NCI-H774 (cell line): ENCODE measurements at places on chromosomes 1 and 21.

DNA sequence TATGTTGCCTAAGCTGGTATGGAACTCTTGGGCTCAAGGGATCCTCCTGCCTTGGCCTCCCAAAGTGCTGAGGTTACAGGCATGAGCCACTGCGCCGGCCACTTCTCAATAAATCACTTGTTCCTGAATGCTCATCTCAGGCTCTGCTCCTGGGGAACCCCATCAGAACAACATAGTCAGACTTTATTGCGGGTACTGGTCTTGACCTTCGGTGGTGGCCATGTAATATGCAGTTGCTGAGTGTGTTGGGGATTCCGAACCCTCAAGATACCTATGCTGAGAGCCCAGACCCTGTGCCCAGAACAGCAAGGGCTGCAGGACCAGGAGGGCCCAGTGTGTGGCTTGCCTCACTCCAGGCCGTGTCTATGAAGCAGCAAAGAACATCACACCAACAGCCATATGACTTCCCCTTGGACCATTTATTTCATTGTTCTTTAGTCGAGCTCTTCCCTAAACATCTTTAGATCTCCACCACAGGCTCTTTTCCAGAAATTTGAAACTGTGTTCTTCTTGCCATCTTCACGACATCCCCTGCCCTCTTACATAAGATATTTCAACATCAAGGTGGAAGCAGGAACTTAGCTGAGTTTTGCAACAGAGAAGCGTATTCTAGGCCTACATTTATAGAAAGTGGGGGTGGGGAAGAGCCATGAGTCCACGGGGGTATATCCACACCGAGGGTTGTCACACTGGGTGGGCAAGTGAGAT, 12.7 kb upstream of the SDHB start:
- no peak for DNase-seq

GRCh38 chr1:32172621-32173245, 6.7 kb upstream of the TXLNA start:
- DNase-seq, result no peak

DNA sequence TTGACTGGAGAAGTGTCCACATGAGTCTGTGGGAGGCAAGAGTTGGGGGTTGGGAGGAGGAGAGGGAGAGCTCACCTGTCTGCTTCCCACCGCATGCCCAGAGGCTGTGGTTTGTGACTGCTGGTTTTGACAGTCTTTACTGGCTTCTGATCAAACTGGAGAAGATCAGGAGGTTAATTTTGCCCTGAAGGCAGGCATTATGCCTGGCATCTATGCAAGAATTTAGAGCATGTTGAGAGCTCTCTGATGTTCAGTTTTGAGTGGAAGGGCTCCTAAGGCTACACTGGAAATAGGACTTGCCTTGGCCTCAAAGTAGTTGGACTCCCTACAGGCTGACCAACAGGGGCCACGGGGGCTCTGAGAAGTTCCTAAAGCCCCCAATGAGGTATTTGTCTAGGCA, 101.6 kb downstream of the TLR5 start:
- no peak for DNase-seq

DNA sequence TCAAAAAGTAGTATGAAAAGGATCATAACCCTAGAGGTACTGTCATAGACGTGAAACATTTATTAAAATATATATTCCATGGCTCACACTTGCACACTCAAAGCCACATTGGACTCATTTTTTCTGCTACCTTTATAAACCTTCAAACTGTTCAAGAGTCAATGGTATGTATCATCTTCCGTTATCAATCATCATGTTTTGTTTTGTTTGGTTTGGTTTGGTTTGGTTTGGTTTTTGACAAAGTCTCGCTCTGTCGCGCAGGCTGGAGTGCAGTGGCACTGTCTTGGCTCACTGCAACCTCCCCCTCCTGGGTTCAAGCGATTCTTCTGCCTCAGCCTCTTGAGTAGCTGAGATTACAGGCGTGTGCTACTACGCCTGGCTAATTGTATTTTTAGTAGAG, 1.8 kb downstream of the IFNAR2 start:
- no peak for DNase-seq

GRCh38 chr1:204714861-204715511, 29.4 kb upstream of the LRRN2 start:
- no peak for DNase-seq

- DNase-seq, result no peak
These were observed 54.5 kb upstream of the PPM1J start for GRCh38 chr1:112769611-112770010.

GRCh38 chr21:39037807-39038405, 145.3 kb downstream of the PSMG1 start:
- no peak for DNase-seq

DNA sequence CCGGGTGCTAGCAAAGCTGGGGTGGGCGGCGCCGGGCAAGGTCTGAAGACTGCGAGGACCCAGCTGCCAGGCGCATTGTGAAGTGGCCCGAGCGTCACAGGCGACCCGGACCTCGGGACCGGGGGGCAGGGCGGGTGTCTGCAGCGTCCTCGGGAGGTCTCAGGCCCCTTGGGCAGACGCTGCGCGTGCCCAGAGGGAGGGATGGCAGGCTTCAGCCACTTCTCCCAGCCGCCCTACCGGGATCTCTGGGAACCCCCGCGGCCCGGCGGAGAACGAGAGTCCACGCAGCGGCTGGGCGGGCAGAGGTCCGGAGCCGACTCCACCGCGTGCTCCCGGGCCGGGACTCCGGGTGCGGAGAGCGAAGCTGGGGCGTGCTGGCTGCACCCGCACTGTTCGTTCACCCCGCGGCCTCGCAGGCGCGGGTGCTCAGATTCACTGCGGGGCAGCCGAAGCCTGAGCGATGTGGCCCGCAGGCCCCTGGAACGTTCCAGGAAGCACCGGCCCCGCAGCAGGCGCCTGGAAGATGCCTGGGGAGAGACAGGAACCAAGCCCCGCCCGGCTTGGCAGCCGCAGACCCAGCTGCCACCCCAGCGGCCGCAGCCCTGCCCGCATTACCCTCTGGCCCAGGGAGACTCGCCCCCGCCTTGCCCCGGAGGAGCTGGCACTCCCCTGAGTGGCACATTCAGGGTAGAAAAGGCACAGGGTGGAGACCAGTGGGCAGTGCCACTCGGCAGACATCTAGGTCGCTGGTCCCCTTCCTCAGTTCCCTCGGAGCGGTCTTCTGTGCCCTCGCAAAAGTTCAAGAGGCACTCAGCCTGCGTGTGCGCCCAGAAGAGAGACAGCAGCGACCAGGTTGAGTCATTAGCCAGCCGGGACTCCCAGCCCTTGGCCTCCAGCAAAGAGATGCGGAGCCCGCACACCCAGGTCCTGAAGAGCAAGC, at the start of gene CCDC185:
CCDC185 (plus strand) TSS at position 141 of the 940 bp plus-strand sequence; CDS start at position 202, 61 bp downstream.
- peak; percentile 29 for DNase-seq

DNA sequence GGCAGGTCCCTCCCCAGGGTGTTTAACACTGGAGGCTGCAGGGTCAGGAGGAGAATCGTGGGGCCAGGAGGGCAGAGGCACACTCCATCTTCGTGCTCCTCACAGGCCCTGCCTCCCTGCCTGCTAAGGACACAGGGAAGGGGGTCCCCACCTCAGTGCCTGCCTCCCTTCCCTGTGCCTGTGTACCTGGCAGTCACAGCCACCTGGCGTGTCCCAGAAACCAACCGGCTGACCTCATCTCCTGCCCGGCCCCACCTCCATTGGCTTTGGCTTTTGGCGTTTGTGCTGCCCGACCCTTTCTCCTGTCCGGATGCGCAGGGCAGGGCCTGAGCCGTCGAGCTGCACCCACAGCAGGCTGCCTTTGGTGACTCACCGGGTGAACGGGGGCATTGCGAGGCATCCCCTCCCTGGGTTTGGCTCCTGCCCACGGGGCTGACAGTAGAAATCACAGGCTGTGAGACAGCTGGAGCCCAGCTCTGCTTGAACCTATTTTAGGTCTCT, 623 bp upstream of the BGLAP start:
- DNase-seq, result no peak

DNA sequence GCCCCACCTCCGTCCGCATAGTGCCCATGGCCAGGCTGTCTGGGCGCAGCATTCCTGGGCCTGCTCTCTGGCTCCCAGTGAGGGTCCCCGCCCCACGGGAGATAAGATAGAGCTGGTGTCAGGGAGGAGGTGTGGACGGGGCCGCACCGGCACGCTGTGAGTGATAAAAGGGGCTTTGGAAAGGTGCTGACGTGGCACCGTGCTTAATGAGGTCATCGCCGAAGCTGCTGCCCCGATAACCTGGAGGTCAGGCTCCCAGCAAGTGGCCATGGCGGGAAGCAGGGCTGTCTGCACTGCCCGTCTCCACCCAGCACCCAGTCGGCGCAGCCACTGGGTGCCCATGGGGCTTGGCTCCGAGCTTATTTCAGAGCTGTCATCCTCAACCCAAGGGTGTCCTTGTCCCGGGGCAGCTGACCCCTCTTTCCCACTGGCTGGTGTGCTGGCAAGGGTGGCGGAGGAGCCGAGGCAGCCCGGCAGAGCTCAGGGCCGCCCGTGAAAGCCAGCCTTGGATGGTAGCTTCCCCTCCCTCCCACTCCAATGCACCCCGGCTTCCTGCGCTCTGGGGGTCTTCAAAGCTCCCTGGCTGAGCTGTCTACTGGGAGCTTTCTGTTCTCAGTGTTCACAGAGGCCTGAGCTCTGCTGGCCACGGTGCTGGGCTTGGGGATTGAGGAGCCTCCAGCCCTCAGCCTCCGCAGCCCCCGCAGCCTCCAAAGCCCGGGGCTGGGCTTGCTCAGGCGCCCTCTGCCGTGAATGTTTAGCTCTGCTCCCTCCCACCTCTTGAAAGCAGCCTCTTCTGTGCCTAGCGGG, 105.1 kb upstream of the ARHGEF16 start:
- DNase-seq, result no peak

GRCh38 chr1:4063516-4063915, 163.4 kb upstream of the C1orf174 start:
- DNase-seq, result no peak

GRCh38 chr1:227782226-227782625, 33.2 kb upstream of the PRSS38 start:
- no peak for DNase-seq

GRCh38 chr1:70383483-70383882, 27.6 kb upstream of the CTH start:
- no peak for DNase-seq

DNA sequence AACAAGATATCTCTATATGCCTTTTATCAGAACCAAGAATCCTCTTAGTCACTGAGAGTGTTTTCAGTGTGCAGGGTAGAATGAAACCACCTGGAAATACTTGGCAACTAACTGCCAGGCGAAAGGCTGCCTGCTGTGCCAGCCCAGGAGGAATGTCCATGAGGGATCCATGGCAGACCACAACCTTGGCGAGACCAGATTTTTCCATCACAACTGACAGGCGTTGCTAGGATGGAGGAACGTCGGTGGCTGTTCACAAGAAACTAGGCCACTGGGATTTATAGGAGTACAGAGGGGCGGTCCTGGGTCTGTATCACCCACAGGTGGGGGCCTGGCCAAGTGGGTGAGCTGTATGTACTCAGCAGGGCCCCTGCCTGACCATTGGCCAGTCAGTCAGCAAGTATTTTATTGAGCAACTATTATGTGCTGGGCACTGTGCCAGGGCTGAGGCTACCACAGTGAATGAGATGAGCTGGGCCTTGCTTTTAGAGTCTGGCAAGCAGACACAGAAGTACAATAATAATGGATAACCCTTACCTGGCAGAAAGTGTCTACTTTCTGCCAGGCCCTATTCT, 199.4 kb downstream of the FOXD2 start:
- no peak for DNase-seq

DNA sequence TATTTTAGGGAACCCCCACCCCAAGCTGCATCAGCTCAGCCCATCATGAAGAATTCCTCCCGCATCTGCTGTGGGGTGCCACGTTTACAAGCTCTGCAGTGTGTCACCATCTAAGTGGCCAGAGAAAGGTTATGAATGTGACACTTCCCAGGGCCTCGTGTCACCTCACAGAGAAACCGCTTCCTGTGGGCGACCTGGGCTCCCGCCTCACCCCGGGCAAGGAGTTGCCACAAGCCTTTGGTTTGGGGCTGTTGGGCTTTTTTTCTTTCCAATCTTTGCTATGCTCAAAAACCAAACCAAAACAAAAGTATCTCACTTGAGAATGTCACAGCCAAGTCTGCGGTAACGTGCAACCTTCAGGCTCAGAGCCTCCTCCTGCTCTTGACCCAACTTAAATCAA, 82.1 kb upstream of the ARHGEF16 start:
- DNase-seq, result no peak

DNA sequence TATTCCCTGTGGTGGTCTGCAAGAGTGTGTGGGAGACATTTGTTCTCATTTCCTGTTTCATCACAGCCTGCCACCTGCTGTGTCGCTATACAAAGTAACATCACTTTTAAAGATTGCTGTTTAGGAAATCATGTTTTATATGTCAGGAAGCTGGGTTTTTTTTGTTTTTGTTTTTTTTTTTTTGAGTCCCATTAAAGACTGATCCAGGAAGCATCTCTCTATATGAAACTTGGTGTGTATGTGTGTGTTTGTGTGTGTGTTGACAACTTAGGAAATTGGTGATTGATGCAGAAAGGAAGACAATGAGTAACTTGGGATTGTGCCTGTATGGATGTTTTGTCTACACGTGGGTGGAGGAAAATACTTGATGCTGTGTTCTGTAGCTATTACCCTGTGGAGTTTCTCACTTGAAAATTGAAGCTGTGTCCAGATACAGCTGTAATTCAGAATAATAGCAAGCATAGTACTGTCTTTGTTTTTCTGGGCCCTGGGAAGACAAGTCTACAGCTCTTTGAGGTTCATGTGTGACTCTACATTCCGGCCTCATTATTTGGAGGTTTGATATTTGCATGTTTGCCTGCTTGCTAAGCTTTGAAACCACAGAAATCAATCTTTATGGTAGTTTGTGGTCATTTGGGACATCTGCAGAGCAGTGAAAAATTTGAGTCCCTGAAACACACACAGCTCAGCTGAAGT, 47.9 kb downstream of the LAMC1 start:
- no peak for DNase-seq

DNA sequence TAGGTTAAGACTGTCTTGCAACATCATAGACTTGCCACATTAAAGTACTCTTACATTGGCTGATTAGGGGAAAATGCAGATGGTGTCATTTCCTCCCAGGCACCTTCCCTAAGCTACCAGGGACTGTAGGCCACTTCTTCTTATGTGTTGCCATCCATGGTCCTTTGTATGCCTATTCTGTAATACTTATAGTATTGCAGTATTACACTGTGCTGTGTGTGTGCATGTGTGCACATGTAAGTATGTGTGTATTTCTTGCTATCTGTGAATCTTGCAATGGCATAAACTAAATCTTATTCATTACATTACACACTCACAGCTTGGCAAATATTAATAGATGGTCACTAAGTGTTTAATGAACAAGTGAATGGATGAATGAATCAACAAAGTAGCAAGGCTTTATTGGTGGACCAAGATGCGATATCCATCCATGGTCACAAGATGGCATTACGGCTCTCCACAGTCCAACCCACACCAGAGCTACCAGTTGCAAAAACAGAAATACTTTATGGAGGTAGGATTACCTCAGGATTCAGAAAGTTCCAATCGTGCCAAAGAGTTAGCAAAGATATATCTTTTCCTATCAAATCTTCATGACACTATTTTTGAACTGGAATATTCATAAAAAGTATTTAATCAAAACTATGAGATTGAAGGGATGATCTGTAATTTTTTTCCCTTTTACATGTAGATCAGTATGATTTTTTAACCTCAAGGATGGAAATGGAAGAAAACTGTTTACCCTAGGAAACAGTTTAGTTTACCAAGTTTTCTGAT, 160.2 kb downstream of the DENND1B start:
- DNase-seq, result peak; percentile 14
